Endothelial cell (in vitro differentiated cells): ENCODE measurements at places on chromosomes 12 and 14.
A peak's percentile ranks its signal among the peaks of the same experiment; 100 is the strongest.

- DNase-seq: no peak
Measured at GRCh38 chr14:60974090-60974651, 6.7 kb downstream of the TRMT5 start.

GRCh38 chr14:84894254-84894653 is 635.7 kb upstream of the FLRT2 start:
- no peak for DNase-seq

DNA sequence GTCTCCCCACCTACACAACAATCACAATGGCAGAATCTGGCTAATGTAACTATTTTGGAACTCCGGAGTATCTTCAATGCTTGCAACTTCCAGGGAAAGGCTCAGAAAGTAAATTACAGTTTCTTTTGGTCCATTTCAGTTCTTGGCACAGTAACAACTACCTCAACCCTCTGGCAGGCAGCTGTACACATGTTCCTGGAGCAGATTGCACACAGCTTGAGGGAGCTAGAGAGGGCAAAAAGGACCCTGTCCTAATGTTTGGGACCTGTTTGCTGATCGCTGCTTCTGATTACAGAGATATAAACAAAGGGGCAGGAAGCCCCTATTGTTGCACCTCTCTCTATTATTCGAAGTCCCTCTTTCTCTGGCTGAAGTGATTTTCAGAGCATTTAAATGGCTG is 35.2 kb upstream of the SLC38A1 start:
- no peak for DNase-seq

- DNase-seq: peak; percentile 35
Measured at GRCh38 chr12:124898200-124898922, 16.1 kb downstream of the UBC start.

GRCh38 chr12:112961074-112961473 is 17.2 kb upstream of the OAS2 start:
- no peak for DNase-seq

DNA sequence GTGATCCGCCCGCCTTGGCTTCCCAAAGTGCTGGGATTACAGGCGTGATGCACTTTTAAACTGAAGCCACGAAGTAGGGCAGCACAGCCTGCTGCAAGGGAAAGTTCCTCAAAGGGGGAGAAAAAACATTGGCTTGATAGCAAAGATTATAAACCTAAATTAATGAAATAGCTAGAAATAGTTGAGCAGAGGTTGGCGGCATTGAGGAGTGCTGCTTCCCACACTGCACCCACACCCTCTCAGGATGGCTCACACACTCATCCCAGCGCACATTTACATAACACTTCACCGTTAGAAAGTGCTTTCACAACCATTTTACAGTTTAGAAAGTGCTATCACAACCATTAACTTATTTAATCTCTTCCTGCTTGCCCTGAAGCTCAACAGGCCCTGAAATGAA is 44.4 kb upstream of the TCL1A start:
- DNase-seq: no peak

GRCh38 chr12:8947737-8948136 is 1.7 kb downstream of the M6PR start:
- no peak for DNase-seq

DNA sequence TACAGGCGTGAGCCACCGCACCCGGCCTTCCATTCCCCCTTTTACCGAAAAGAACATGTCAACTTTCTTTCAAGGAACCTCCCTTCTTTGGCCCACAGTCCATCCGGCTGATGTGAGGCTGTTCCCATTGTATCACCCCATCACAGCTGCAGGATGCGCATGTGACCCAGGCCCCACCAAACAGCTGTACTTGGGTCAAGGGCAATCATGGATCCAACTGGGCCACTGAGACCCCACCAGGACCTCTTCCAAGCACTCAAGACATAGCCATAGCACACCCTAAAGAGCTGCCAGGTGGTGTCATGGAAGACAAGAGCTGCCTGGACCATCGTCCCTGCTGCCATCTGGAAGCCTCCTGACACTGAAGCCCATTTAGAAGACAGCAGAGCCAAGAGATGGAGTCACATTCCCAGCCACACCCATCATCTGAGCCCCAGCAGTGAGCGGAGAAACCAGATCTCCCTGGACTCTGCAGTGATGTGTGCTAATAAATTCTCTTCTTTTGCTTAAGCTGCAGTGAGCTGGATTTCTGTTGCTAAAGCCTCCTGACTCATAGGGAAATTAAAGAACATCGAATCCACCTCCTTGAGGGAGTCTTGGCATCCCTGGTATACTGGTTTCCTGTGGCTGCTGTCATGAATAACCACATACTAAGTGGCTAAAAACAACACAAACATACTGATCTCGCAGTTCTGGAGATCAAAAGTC is 105.6 kb downstream of the KSR2 start:
- DNase-seq: no peak

DNA sequence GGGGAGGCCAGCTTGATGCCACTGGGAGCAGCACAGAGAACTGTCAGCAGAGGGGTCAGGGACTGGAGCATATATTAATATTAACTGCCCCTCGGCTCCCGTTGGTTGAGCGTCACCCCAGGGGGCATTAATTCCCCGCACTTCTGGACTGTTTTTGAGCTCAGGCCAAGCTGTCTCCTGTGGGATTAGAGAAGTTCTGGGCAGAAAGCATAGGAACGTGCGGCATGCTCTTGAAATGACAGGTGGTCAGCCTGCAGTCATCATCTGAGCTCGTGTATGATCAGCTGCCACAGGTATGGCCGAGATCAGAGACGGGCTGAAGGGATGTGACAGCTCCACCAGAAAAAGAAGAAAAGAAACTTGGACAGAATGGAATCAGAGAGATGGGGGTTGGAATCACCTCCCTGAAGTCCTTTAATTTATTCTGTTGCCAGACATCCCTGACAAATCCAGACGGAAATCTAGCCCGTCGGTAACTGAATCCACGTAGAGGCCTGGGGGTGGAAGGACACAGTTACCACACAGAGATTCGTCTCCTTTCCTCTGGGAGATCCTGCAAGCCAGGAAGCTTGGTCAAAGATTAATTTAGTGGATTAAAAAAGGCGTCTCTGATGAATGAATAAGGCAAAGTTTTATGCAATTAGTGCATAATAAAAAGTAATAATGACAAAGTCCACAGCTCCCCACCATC is 23.6 kb downstream of the NR1H4 start:
- no peak for DNase-seq

DNA sequence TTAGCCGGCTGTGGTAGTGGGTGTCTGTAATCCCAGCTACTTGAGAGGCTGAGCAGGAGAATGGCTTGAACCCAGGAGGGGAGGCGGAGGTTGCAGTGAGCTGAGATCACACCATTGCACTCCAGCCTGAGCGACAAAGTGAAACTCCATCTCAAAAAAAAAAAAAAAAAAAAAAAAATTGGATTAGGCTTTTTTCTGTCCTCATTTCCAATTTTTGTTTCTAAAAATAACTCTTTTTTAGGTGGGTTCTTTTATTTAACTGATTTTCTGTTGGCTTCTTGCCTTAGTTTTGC is 863.7 kb downstream of the LRFN5 start:
- no peak for DNase-seq

- no peak for DNase-seq
Measured at GRCh38 chr12:127193341-127193740, 1073.6 kb upstream of the TMEM132C start.

DNA sequence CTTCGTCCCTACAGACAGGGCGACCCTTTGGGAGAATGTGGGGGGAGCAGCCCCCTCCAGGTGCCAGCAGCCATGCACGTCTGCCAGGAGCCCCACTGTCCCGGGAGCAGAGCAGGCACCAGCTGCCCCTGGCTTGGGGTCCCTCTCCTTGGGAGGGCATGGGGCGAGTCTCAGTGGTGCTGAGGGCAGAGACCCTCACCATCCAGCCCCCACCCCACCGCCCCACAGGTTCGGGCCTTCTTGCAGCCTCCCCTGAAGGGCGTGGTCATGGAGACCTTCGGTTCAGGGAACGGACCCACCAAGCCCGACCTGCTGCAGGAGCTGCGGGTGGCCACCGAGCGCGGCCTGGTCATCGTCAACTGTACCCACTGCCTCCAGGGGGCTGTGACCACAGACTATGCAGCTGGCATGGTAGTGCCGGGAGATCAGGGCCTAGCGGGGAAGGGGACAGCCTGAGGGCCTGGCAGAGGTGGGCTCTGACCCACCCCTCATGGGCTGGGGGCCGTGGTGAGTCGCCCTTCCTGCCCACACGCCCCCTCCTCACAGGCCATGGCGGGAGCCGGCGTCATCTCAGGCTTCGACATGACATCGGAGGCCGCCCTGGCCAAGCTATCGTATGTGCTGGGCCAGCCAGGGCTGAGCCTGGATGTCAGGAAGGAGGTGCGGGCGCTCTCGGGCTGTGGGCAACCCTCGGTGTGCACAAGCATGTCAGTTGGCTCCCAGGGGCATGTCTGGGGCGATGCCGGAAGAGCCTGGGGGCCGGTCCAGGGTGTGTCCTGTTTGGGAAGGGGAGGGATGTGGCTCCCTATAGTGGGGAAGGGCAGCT is 18.8 kb downstream of the ASPG start:
- DNase-seq: no peak

- no peak for DNase-seq
Measured at GRCh38 chr12:128111951-128112350, 155.0 kb upstream of the TMEM132C start.

DNA sequence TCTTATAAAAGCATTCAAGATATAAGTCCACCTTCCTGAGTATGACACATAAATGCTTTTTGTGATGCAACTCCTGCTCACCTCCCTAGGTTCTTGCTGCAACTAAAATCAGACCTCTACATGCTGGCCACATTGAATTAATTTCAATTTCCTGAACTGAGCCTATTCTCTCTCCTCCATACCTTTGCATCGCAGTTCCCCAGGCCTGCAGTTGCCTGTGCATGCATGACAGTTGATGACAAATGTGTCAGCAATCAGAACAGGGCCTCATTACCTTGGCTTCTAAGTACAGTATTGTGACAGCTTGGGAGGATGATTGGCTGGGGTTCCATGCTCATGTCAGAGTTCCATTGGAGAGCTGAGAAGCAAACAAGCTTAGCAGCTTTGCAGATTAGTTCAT is 3.9 kb upstream of the TM7SF3 start:
- no peak for DNase-seq

DNA sequence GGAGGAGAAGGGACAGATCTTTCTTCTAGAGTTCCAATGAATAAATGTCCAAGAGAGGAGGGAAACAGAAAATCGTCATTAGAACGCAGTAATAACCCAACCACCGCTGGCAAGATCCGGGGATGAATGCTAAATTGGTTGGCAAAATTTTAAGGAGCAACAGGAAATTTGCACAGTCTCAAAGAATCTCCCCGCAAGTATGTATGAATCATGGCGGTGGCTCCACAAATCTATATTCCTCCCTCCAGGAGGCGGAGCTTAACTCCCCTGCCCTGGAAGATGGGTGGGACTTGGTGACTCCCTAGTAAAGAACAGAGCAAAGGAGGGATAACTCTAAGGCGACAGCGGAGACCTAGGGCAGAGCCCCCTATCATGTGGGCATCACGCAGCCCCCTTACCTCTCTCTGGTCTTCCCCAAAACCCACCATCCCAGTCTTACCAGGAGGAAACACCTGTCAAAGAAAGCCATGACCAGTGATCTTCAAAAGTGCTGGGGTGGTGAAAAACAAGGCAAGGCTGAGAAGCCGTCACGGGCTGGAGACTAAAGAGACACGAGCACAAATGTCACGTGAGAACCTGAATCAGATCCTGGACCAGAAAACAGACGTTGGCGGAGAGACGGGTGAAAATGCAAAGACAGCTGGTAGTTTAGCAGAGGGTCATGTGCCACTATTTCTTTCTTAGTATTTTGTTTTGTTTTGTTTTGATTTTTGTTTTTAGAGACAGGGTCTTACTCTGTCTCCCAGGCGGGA is 125.8 kb downstream of the NCOR2 start:
- no peak for DNase-seq

- peak; percentile 89 for DNase-seq
Measured at GRCh38 chr14:50860478-50861086, 11.3 kb upstream of the ABHD12B start.

- no peak for DNase-seq
Measured at GRCh38 chr12:119994892-119995658, 6.0 kb downstream of the BICDL1 start.

GRCh38 chr14:51657762-51658161 is 6.1 kb downstream of the FRMD6 start:
- no peak for DNase-seq

DNA sequence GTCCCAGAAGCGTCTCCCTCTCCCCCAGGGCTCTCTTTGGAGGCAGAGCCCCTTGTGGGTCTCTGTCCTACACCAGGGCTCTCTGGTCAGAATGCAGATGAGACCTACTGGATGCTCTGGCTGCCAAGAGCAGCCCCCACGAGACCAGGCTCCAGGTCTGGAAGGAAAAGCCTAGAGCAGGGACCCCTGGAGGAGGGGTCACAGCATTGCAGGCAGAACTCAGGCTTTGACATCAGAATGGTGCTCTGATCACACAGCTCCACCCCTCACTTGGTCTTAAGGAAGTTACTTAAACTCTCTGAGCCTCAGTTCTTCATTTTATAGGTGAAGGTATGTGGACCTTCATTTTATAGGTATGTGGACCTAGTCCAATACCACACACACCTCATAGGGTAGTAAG is 83.1 kb downstream of the ARL6IP4 start:
- peak; percentile 53 for DNase-seq

GRCh38 chr12:120343039-120343537 is 15.5 kb upstream of the PLA2G1B start:
- no peak for DNase-seq

GRCh38 chr14:94961386-94962165 is 191.7 kb upstream of the GSC start:
- DNase-seq: no peak

DNA sequence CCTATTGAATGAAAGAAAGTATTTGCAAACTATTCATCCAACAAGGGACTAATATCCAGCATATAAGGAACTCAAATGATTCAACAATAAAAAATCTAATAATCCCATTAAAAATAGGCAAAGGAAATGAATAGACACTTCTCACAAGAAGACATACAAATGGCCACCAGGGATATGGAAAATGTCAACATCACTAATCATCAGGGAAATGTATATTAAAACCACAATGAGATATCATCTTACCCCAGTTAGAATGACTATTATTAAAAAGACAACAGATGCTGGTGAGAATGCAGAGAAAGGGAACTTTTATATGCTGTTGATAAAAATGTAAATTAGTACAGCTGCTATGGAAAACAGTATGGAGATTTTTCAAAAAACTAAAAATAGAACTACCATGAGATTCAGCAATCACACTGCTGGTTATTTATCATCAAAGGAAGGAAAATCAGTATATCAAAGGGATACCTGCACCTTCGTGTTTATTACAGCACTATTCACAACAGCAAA is 89.3 kb downstream of the GARIN6 start:
- no peak for DNase-seq

DNA sequence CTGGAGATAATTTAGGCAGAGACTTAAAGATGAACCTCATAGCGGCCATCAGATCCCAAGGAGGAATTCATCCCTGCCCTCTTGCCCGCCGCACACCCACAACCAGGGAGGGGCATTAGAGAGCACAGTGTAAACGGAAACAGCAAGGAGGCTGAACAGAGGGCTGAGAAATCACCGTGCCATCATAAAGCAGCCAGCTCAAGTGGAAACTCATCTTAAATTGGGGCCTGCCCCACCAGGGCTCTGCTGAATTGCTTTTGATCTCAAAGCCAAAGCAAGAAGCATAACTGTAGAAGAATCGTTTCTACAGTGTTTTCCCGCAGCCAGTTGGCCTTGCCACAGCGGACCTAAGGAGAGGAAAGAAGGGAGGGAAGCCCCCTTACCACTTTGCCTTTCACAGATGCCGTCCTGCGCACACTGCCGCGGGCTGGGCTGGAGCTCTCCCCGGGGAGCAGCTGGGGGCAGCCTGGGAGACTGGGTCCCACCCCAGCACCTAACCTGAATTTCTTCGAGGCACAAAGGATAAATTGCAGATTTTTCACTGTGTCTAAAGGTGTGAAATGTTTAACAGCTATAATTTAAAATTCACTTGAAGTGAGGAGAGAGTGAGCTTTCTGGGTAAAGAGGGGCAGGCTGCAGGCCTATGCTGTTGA is 51.8 kb upstream of the MMP17 start:
- no peak for DNase-seq
